Cortex of kidney (tissue), 1 donor: ENCODE measurements at places on chromosomes 6 and 20.

- no peak for DNase-seq
Observed at GRCh38 chr6:125165256-125165655, 11.7 kb downstream of the TPD52L1 start.

GRCh38 chr6:140912686-140913085 lies 1220.0 kb upstream of the GJE1 start:
- no peak for DNase-seq

GRCh38 chr20:45056473-45057173 lies 44.3 kb downstream of the KCNS1 start:
- DNase-seq = no peak

DNA sequence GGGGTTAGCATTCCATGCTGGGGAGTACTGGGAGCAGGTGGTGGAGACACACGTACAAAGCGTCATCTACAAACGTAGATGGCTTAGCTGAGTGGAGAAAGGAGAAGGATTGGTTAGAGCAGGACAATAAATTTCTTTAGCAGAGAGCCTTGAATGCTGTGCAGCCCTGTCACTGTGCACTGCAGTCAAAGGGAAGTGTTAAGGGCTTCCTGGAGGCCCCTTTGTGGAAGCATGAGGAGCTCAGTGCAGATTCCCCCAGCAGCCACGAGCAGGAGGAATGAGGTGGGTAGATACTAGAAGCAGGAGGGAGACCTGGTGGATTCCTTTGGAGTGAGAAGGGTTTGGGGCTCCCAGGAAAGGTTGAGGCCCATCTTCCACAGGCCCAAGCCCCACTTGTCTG lies 6.1 kb upstream of the TREML4 start:
- DNase-seq = no peak

DNA sequence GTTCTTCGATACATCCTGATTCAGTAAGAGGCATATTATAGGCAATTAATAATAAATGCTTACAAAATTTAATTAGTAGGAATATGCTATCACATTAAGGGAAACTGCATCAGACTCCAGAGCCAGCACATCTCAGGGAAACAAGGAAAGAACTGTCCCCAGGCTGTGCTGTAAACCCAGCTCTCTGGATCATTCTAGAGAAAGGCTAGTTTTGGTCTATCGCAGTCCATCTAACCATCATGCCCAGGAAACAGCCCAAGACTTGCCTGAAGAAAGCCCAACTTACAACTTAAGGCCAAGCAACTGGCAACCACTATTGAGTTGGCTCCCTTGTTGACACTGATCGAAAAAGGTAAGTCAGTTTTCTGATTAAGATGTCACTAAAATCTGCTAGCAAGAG lies 11.3 kb downstream of the MAP3K5 start:
- no peak for DNase-seq

- DNase-seq = no peak
Observed at GRCh38 chr20:1278993-1279392, 12.9 kb downstream of the SNPH start.

DNA sequence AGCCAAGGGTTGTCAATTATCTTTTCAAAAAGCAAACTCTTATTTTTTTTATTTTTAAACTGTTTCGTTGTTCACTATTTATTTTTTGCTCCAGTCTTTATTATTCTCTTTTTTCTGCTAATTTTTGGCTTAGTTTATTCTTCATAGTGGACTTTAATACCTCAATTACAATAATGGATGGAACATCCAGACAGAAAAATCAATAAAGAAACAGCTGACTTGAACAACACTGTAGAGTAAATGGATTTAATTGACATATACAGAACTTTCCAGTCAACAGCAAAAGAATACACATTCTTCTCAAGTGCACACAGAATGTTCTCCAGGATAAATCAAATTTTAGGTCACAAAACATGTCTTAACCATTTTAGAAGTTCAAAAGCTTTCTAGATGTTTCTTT lies 111.5 kb downstream of the MEI4 start:
- no peak for DNase-seq

GRCh38 chr6:145155411-145155810 lies 579.9 kb downstream of the EPM2A start:
- DNase-seq = no peak

DNA sequence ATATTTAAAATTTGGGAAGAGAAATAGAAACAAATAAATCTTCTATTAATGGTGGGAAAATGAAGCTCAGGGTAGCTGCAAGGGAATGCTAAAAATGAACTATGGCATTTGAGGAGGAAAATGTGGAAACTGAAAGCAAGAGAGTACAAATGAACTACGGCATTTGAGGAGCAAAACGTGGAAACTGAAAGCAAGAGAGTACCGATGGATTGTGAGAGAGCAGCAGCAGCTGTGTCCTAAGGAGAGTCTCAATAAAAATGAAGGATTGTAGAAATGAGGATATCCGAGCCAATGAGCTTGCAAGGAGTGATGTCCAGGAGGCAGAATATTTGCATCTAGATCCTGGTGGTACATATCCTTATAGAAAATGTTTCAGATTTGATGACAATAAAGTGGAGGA lies 547.1 kb upstream of the ZNF337 start:
- no peak for DNase-seq

DNA sequence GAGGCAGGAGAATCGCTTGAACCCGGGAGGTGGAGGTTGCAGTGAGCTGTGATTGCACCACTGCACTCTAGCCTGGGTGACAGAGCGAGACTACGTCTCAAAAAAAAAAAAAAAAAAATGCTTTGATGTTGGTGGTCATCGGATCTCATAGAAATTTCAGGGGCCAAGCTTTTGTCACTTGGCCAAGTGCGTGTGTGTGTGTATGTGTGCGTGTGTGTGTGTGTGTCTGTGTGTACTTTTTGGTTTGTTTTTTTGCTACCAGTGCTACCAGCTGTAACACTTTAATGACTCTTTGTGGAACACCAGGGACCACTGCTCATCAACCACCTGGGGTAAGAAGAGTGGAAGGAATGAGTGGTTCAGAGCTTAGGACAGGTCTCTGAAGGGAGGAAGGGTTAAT lies 49.7 kb downstream of the TRAF3IP2 start:
- no peak for DNase-seq

- no peak for DNase-seq
Observed at GRCh38 chr6:9116026-9116425, 680.7 kb upstream of the SLC35B3 start.

GRCh38 chr6:11711003-11711983 lies 67.3 kb downstream of the ADTRP start:
- DNase-seq = no peak

GRCh38 chr20:3927486-3928291 lies 38.5 kb downstream of the PANK2 start:
- DNase-seq = no peak

GRCh38 chr6:33440649-33441309 lies 13.6 kb upstream of the ZBTB9 start:
- DNase-seq = no peak

DNA sequence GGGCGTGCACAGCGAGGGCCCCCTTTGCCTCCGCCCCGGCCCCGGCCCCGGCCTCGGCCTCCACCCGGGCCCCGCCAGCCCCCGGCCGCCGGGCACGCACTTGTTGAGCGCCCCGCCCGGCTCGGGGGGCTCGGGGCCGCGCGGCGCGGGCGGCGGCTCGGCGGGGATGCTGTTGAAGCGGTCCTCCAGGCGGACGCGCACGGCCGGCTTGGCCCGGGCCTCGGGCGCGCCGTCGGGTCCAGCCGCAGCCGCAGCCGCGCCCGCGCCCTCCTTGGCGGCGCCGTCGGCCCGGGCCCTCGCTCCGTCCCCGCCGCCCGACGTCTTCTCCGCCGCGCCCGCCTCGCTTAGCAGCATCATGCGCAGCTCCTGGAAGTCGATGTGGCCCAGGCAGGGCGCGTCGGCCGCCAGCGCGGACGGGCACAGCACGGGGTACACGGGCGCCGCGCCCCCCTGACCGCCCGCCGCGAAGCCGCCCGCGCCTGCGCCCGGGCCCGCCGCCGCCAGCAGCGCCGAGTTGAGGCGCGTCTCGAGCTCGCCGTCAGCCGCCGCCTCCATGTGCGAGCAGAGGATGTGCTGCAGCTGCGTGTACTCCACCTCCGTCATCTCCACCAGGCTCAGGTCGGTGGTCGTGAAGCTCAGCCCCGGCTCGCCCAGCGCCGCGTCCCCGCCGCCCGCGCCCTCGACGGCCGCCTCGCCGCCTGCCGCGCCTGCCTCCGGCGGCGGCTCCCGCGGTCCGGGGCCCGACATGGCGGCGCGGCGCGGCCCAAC lies 514 bp downstream of the TCFL5 start:
- no peak for DNase-seq

DNA sequence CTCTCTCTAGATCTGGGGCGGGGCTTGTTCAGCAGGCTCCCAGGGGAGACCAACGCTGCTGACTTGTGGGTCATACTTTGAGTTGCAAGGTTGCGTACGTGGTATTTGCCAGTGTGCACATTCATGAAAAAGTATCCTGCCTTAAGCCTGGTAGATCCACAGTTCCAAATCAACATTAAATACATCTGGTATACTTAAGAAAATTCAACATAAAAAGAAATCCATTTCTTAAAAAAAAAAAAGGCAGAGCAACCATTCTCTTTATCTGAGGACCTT lies 81.4 kb downstream of the SLC22A3 start:
- no peak for DNase-seq

DNA sequence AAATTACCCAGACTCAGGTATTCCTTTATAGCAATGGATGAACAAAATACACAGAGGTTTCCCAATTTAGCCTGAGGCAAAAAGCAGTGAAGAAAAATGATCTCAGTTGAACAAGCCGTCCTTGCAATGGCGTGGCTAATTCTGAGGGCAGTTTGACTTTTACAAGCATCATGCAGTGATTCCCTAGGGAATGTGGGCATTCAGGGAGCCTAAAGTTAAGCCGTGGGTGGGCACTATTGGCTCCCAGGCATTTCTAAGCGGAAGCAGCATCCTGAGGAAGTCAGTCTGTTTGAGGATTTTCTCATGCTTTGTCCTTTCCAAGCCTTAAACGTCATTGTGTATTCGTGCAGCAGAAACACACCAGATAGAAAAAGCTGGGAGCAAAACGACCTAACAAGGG lies 133.9 kb downstream of the MYLK4 start:
- no peak for DNase-seq

DNA sequence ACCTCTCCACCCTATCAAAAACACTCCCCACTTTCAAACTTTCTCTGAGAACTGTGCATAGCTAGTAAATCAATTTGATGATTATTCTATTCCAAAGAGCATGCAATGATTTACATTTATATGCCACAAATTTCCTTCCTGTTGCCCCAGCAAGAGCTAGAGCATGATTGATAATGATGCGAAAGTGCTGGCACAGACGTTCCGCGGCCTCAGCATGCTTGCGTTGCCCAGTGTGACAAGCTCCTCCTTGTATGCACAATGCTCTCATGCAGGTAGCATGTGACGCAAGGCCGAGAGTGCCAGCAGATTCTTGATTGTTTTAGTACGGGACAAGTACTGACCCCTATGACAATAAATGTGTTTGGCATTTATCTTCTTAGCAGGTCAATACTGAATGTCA lies 696.3 kb upstream of the SLC35B3 start:
- no peak for DNase-seq

GRCh38 chr6:42049116-42049809 lies 1.1 kb upstream of the TAF8 start:
- DNase-seq = no peak

DNA sequence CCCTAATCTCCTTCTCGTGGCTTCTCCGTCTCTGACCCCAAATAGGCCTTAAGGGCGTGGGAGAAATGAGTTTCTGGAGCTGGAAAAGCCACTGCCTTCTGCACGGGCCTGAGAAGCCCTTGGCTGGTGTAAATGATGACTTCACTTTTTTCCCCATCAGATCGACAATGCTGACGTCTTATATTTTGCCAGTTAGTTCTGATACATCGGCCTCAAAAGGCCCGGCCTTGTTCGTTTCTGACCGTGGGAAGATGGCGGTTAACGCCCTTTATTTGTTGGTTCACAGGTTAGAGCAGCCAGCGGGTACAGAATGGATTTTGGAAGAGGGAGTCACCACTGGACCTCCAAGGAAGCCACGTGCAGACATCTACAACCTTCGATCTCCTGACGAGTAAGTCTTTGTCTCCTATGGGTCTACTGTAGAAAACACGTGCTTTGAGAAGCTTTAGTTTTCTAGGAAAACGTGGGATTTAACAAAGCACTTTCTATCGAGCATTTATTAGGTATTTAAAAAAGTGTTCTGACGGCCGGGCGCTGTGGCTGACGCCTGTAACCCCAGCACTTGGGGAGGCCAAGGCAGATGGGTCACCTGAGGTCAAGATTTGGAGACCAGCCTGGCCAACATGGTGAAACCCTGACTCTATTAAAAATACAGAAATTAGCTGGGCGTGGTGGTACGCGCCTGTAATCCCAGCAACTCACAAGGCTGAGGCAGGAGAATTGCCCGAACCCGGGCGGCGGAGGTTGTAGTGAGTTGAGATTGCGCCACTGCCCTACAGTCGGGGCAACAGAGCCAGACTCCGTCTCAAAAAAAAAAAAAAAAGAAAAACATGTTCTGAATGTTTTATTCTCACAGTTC lies 1.2 kb upstream of the ZNFX1 start:
- DNase-seq = no peak

- no peak for DNase-seq
Observed at GRCh38 chr6:93624408-93624807, 205.0 kb upstream of the EPHA7 start.

GRCh38 chr6:138086573-138087196 lies 20.5 kb downstream of the PERP start:
- DNase-seq = no peak

GRCh38 chr6:43070028-43070632 lies 6.0 kb upstream of the PTK7 start:
- DNase-seq = no peak

- no peak for DNase-seq
Observed at GRCh38 chr6:60687085-60687484, 1598.9 kb downstream of the KHDRBS2 start.

DNA sequence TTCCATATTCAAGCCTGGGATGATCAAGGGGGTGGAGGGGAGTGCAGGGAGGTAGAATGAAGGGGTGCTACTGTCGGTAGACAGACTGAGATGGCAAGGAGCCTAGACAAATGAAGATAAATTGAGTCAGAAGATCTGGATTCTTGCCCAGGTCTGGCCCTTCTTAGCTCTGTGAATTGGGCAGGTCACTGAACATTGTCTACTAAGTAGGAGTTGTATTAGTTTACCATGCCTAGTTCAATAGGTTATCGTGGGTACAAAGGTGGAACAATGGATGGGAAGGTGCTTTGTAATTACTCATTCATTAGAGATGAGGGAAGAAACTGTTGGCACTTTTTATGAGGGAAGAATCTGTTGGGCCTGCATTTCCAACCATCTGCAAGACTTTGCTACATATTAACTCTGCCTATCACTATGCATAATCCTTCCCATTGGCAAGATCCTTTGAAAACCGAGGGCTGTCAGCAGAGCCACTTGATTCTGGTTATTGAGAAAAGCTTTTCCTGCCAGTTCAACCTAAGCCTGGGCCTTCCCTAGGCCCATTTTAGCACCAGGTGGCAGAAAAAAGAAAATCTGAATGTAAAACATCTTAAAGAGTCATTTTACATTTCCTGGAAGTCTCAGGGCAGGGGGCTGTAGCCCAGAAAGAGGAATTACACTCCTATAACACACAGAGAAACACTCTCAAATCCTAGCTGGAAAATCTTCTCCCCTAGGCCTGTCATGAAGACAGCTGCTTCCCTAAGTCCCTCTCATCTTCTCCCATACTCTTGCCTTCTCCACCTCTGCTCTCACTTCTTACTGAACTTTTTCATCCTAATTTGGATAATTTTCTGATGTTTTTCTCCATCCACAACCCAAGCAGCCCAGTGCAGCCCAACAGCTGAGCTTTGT lies 103.5 kb downstream of the CD24 start:
- no peak for DNase-seq

GRCh38 chr6:128574402-128574801 lies 54.0 kb upstream of the PTPRK start:
- DNase-seq = no peak

GRCh38 chr6:116402108-116402937 lies 31.6 kb downstream of the DSE start:
- no peak for DNase-seq
